Mesothelial cell of epicardium (in vitro differentiated cells): ENCODE measurements at places on chromosomes 6 and 20. TPM values are rescaled to one million over a fixed set of nuclear protein-coding genes. Genes with fewer than 3 reads are reported as not detected.

GRCh38 chr6:16511040-16511660 lies 250.1 kb downstream of the ATXN1 start:
- H3K4me3 ChIP-seq = no peak overlapping the region
- DNase-seq = no peak
- peaks cover 36% of the 10 kb centered on the region for H3K4me1 ChIP-seq
- H3K36me3 ChIP-seq = no peaks in the 10 kb centered on the region
- no peak overlapping the region for H3K27ac ChIP-seq

DNA sequence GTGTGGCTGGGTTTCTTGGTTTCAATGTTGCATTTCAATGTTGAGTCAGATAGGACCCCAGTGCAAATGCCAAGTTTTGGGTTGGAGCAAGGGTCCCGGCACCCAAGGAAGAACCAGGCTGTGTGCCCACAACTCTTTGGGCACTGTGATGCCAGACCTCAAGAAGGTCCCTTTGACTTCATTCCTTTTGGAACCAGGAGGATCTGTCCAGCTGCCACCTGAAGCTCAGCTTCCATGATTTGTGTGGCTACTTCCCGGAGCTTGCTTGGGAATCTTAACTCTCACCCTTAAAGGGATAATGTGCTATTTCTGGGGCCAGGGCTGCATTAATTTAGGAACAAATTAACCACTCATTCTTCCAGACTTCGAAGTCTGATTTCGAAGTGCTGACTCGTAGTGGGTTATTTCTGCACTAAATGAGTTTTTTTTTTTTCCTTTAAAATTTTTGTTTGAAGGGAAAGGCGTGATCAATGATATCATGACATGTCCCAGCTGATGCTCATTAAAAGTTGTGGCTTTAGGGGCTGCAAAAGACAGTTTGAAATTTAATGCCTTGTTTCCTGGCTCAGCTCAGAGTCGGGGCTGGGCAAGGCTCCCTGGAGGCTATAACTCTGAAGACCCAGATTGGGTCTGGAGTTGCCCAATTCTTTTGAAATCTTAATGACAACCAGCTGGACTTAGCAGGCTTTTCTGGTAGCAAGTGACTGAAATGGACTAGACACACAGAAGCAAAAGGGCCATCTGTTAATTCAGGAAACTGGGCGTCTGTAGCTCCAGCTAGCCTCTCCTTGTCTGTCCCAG lies 24.0 kb upstream of the PHACTR3 start:
- H3K4me1 ChIP-seq = peaks cover 2% of the 10 kb centered on the region
- no peak overlapping the region for H3K4me3 ChIP-seq
- no peaks in the 10 kb centered on the region for H3K36me3 ChIP-seq
- H3K27ac ChIP-seq = no peak overlapping the region
- DNase-seq = no peak
- peaks cover 77% of the 10 kb centered on the region for H3K27me3 ChIP-seq

DNA sequence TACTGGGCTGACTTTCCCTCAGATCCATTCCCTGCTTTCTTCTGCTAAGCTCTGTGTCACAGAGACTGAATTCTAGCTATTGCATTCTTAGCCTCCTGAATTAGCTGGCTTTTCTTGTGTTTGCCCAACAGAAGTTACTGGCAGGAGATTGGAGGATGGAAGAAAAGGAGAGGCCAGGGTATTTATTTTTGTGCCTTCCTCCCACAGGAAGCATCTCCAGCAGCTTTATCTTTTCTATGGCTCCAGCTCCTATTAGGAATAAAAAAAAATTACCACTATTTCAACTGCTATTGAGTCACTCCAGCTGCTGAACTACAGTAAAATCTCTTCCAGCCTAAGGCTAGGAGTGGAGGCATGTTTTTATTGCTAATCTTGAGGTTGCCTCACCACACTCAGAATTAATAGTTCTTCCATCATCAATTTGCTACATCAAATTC lies 492.4 kb downstream of the RFPL4B start:
- H3K4me1 ChIP-seq = peaks cover 15% of the 10 kb centered on the region
- no peak overlapping the region for H3K27ac ChIP-seq
- no peaks in the 10 kb centered on the region for H3K27me3 ChIP-seq
- H3K36me3 ChIP-seq = peaks cover 3% of the 10 kb centered on the region
- no peak overlapping the region for H3K4me3 ChIP-seq
- no peak for DNase-seq

Gene SLC26A8
- 0.27 to 0.38 TPM (median 0.29 TPM) in 3 replicates for total RNA-seq

DNA sequence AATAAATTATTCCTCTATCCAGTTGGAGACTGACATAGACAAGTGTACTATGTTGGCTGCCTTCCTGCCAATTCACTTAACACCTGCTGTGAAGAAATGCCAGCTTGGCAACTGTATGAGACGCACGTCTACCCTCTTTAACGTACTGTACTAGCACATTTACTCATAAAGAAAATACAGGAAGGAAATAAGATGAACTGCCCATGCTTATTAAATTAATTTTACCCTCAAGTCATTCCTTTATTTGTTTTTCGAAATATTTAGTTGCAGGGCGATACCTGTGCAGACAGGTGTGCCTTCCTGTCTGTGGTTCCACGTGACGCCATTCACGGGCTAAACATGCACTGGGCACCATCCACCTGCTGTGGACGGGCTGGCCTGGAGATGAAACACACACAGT lies 52.0 kb downstream of the PSMG4 start:
- no peaks in the 10 kb centered on the region for H3K4me1 ChIP-seq
- DNase-seq = no peak
- no peaks in the 10 kb centered on the region for H3K27me3 ChIP-seq
- H3K36me3 ChIP-seq = peaks cover 4% of the 10 kb centered on the region
- no peak overlapping the region for H3K27ac ChIP-seq
- no peak overlapping the region for H3K4me3 ChIP-seq

- no peaks in the 10 kb centered on the region for H3K27me3 ChIP-seq
- peaks cover 23% of the 10 kb centered on the region for H3K4me1 ChIP-seq
- peak overlapping the region; percentile 91 for H3K27ac ChIP-seq
Observed at GRCh38 chr20:16434062-16434664, 139.1 kb downstream of the KIF16B start.

DNA sequence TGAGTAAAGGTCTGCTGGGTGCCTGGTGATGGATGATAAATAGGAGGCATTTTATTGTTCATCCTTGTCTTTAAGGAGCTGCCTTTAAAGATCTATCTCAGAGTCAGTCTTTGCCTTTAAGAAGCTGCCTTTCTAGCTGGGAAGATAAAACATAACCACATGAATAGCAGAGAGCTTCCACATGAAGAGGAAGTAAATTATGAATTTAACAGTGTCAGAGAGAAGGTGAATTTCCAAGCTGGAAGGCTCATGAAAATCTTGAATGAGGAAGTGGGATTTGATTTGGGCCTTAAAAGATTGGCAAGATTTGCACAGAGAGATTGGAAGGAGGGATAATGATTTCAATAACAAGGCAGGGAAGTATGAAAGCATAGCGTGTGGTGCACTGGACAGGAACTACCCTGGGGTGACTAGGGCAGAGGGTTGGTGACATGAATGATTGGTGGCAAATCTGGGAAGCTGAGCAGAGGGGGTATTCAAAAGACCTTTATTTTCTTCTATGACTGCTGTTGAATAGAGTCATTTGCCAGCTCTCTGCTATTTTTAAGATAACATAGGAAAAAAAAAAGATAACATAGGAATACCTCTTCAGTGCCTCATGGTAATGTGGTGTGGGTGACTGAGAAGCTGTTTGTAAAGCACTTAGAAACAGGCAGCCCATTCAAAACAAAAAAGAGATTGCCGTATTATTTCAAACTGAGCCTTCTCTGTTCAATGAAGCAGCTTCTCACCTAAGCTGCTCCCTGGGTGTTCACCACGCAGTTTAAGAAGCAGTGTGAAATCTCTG lies 591.6 kb downstream of the PKHD1 start:
- no peaks in the 10 kb centered on the region for H3K36me3 ChIP-seq
- no peaks in the 10 kb centered on the region for H3K27me3 ChIP-seq
- peak overlapping the region; percentile 74 for H3K27ac ChIP-seq
